ENCODE measurements at places on chromosomes 16 and 17.

- DNase-seq, result peak; percentile 11
Measured at GRCh38 chr16:80924372-80924978, 82.2 kb downstream of the CMC2 start.

GRCh38 chr16:78897299-78897698, 703.2 kb downstream of the MAF start:
- no peak for DNase-seq

- no peak for DNase-seq
Measured at GRCh38 chr16:2827374-2827791, 2.7 kb upstream of the ZG16B start.

DNA sequence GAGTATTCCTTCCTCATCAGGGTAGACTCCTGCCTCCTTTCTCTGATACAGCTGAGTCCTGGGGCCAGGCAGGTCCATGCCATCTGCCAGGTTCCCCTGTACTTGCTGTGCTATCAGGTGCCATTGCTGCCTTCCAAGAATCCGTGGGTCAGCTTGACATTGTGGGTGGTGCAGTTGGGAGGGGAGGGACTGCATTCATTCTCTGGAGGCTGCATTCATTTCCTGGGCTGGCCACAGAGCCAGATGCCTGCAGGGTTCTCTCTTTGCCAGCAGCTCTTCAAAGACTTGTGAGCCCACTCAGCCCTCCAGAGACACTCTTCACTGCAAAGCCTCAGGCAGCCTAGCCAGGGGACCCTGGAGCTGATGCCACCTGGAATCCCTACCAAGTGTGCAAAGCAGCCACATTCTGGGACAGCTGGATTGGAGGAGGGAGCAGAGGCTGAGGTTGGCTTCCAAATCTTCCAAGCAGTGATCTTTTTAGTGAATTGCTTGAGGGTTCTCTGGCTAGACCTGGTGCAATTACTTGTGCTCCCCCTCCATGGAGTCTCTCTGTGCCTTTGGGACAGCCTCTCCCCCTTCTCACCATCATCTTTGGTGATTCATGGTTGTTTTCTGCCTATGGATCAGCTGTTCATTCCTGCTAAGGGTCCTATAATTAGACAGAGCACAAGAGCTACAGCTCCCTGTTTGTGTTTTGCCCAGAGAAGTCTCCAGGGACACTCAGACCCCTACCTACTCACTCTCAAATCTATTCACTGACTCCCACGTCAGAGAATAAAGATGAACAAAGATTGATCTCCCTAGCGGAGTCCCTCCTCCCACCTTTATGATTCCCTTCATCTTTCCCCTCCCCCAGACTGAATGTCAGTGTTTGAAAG, 20.9 kb downstream of the ANKFN1 start:
- no peak for DNase-seq

GRCh38 chr17:16493531-16494046, 1.6 kb upstream of the LRRC75A start:
- DNase-seq, result no peak

- no peak for DNase-seq
Measured at GRCh38 chr16:56163938-56164337, 27.4 kb upstream of the GNAO1 start.

DNA sequence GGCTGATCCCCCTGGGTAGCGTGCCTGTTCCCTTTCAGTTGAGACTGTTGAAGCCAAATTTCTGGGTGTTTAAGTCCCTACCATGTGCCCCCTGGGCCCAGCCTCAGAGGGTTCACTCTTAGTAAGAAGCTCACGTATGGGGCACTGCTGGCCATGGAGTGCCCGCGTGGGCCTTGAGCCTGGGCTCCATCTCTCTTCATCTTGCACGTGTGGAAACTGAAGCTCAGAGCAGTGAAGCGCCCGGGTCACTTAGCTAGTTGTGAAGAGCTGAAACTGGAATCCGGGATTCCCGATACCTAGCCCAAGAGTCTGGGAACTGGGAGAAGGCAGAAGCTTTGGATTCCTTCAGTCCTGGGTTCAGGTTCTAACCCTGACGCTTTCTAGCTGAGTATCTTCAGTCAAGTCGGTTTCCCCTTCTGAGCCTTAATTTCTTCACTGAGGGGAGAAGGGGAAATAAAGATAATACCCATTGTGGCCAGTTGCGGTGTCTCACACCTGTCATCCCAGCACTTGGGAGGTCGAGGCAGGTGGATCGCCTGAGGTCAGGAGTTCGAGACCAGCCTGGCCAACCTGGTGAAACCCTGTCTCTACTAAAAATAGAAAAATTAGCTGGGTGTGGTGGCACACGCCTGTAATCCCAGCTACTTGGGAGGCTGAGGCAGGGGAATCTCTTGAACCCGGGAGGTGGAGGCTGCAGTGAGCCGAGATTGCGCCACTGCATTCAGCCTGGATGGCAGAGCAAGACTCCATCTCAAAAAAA, 103.9 kb downstream of the OR1D5 start:
- no peak for DNase-seq

- no peak for DNase-seq
Measured at GRCh38 chr16:66444049-66444481, 17.0 kb downstream of the BEAN1 start.

DNA sequence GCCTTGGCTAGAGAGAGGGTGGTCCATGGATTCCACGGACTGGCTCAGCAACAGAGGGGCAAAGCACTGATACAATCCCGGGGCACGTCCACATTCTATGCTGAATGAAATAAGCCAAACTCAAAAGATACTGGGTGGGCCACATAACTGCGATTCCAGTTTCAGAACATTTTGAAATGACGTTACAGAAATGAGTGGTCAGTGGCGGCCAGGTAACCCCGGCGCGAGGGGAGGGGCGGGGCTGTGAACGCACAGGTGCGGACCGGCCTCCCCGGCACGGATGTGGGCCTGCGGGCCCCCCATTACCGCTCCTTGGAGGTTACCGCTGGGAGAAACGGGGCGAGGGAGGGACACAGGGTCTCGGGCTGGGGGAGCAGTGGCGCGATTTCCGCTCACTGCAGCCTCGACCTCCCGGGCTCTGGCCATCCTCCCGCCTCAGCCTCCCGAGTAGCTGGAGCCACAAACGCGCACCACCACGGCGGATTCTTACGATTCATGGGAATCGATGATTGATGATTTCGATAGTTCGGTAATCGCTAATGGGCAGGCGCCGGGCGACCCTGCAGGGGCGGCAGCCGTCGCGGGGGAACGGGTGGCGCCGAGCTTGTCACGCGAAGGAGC, 559 bp downstream of the MVD start:
- no peak for DNase-seq

- no peak for DNase-seq
Measured at GRCh38 chr17:393806-394717, 41.5 kb upstream of the RPH3AL start.

- peak; percentile 33 for DNase-seq
Measured at GRCh38 chr16:1309888-1310831, 724 bp downstream of the UBE2I start.

- DNase-seq, result no peak
Measured at GRCh38 chr16:61547626-61548025, 488.6 kb downstream of the CDH8 start.

- DNase-seq, result no peak
Measured at GRCh38 chr16:62965831-62966230, 929.6 kb upstream of the CDH8 start.

- DNase-seq, result no peak
Measured at GRCh38 chr17:56777859-56778258, 55.9 kb downstream of the C17orf67 start.

- no peak for DNase-seq
Measured at GRCh38 chr16:88807142-88807625, 3.6 kb downstream of the CDT1 start.

DNA sequence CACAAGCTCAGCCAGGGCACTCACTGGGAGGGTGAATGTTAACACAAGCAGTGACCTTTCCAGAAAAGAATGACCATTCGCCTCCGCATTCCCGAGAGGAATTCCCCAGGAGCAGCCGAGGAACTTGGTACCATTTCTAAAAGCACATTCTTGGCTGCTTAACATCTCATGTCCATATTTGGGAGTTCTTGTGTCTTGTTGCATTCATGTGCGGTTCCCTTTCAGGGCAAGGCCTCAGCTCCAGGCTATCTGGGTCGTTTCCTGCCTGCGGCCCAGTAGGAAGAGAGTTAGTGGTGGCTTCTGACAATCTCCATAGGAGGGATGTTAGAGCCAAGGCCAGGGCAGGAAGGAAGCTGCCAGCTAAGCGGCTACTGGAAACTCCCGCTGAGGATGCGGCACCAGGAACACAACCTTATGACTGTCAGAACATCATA, 27.8 kb upstream of the MEAK7 start:
- DNase-seq, result no peak

DNA sequence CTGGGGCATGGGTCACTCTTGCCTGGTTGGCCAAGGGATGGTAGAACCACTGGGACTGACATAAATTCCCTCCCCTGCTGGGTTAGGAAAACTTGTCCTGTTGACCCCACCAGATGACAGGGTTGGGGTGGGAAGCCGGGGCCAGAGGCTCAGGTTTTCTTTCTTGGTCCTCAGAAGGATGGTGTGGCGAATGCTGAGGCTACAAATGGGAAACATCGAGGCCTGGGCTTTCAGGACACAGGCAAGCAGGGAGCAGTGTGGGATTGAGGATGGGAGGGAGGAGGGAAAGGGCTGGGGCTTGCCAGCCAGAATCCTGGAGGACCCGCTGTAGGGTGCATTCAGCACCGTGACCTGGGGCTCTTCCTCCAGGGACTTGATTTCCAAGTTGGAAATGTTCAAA, 14.5 kb upstream of the PLEKHG4 start:
- DNase-seq, result no peak

GRCh38 chr16:12455287-12455798, 348.3 kb downstream of the CPPED1 start:
- peak; percentile 37 for DNase-seq

DNA sequence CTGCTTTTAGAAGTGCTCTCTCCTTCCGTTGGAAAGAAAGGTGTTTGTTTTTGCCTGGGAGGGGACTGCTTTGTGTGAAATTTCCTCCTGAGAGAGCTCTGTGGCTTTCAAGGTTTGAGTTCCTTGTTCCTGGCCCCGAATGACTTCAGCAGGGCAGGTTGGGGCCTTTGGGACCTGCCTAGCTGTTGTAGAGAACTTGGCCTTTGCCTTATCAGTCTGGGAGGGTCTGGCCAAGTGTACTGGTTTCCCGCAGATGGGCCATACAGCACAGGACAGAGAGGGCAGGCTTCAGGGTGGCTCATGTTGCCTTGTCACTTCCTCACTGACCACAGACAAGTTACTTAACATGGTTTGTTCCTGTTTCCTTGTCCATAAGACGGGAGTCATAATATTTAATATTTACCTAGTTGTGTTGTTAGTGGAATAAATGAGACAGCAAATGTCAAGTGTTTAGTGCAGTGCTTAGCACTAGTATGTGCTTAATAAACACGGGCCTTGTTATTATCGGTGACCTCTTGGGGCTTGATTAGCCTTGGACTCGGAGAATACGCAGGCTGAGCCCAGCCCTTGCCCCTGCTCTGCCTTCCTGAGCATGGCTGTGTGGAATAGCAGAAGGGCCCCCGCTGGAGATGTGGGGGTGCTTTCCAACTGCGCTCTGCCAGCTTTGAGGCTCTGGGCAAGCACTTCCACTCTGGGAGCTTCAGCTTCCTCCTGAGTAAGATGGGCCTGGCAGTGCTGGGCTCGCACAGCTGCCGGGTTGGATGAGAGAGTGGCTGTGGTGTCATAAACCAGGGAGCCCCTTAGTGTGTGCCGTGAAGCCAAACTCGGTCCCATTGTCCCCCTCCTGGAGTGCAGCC, 6.6 kb downstream of the PRSS8 start:
- DNase-seq, result no peak

DNA sequence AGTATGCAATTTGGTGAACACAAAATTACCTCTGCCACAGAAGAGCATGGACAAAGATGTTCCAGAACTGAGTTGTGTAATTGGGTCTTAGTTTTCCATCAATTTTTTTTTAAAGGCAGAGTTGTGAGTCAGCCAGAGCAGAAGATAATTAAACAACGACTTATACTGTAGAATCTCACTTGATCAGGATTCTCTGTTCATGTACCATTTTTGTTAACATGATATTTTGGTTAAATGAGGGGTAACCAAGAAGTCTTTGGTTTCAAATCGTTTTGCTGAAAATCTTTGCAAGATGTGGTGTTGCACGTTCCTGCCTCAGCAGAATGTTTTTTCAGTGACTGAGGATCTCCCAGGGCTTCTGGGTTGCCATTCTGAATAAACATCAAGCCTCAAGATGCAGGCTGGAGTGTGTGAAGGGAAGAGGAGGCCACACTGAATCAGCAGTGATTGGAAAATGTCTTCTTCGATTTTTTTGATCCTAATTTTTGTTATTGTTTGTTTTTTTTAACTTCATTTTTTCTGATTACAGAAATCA, 232.6 kb upstream of the IRX3 start:
- no peak for DNase-seq

- DNase-seq, result no peak
Measured at GRCh38 chr17:82065193-82065637, 389 bp downstream of the DUS1L start.
